ENCODE measurements at places on chromosomes 3 and 15.
A peak's percentile ranks its signal among the peaks of the same experiment; 100 is the strongest.

- DNase-seq: no peak
These were observed 135.4 kb upstream of the LINGO1 start for GRCh38 chr15:77768107-77768506.

DNA sequence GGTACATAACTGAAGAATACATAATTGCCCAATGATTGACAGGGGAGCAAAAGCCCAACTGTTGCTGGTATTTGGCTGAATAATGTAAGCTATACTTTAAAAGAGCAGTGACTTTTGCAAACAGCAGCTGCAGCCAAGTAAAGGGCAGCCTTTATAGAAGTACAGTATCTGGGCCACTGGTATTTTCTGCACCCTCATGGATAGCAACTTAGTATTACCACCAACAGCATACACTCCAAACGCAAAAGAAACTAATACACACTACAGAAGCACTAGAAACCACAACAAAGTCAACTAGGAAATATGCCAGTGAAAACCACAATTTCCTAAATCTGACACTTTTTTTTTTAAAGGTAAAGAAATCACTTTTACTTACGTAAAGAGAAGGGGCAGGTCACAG is 206.1 kb downstream of the TIGIT start:
- DNase-seq: no peak

DNA sequence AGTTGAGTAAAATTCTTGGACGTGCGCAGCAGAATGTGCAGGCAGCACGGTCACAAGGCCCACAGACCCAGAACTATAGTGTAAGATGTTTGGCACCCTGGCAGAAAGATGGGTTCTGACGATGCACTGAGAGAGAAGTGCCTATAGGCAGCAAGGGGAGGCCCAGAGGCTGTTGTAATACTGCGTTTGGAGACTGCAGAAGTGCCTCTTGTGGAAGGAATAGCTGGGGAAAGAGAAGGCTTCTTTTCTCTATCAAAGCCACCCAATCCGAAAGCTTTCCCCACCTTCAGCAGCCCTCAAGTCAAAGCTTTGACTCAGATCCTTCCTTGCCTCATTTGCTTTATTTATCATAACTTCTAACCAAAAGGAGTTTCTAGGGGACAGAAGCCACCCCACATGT is 5.2 kb upstream of the SIN3A start:
- DNase-seq: no peak

DNA sequence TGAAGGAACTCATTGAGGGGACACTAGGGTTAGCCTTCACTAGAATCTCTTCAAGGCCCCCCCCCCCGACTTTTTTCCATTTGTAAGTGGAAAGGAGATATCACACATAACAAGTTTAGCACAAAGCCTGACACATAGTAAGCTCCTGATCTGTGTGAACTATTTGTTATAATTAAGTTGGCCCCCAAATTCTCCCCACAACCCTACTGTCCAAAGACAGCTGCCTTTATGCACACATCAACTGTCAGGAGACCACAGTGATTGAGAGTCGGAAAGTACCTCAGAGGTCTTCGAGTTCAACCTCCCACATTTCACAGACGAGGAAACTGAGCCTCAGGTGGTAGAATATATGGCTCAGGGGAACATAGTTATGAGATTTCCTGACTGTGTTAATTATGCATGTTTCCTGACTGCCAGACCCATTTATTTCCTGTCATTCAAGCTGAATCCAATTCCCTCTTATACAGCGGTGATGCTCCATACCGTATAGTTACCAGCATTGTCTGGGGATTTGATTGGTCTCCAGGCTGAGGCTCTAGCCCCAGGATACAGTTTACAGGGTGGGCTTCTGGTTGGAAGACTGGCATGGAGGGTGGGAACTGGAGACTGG is 227.4 kb upstream of the CMC1 start:
- no peak for DNase-seq

- DNase-seq: peak; percentile 53
These were observed 60.8 kb upstream of the POLG start for GRCh38 chr15:89395461-89395871.

DNA sequence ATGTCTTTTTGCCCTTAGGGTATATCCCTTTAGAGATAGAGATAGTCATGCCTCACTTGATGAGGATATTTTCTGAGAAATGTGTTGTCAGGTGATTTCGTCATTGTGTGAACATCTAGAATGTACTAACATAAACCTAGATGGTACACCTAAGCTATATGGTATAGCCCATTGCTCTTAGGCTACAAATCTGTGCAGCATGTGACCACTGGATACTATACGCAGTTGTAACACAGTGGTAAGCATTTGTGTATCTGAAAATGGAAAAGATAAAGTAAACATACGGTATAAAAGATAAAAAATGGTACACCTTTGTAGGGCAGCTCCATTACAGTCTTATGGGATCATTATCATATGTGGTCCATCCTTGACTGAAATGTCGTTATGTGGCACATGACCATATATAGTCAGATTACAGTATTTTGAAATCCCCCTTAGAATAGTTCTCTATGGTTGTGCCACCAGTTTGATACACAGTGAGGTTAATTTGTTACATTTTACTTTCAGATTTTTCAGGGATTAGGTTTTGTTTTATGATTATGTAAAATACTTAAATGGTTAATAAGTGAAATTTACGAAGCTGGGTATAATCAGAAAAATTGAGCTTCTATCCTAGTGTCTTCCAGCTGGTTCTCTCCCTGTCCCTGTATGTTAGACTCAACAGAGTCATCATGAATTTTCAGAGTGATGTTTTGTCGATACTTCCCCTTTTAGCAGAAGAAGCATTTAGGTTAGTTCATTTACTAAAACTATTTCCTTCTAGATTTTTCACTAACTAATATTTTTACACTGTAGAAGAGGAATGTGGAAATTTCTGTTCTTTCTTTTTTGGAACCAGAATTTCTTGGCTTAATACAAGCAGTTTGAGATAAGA is 12.8 kb downstream of the SETD5 start:
- no peak for DNase-seq

DNA sequence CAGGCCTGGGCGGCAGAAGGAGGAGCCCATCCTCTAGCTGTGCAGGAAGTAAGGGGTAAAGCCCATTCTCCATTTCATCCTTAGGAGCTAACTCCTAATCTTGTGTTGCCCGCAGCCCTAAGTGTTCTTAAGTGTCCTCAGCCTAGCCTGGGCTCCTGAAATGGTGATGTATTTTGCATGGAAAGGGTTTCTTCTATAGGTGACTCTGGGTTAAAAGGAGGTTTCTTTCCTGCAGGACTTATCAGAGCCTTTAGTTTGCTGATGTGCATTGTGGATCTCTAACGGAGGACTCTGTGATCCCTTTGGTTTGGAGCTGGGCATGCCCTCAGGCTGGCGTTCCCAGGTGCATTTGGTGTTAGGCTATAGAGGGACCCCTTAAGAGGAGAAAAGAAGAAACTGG is 48.5 kb upstream of the TRPM1 start:
- no peak for DNase-seq

GRCh38 chr15:70665599-70665998 is 97.8 kb downstream of the UACA start:
- no peak for DNase-seq

GRCh38 chr15:89192766-89193165 is 28.6 kb downstream of the RLBP1 start:
- no peak for DNase-seq

GRCh38 chr15:50685976-50686468 is 575 bp downstream of the TRPM7 start:
- DNase-seq: peak; percentile 24

GRCh38 chr3:127652246-127652995 is 20.3 kb upstream of the ABTB1 start:
- peak; percentile 47 for DNase-seq

DNA sequence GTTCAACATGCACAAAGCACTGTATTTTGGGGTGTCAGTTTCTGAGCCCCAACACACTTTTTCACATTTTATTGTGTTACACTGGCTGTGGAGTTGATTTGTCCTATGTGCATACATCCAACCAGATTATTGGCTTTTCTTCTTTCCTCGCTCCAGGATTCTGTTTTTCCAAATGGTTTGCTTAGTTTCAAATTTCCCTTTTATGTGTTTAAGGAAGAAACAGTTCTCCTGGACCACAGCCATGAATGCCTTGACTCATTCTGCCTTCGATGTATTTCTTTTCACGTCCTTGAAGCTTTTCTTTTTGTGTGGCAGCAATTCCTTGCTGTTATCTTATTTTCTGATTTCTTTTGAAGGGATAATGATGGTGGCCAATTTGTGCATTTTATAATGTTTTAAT is 53.8 kb downstream of the CACNA2D3 start:
- no peak for DNase-seq

DNA sequence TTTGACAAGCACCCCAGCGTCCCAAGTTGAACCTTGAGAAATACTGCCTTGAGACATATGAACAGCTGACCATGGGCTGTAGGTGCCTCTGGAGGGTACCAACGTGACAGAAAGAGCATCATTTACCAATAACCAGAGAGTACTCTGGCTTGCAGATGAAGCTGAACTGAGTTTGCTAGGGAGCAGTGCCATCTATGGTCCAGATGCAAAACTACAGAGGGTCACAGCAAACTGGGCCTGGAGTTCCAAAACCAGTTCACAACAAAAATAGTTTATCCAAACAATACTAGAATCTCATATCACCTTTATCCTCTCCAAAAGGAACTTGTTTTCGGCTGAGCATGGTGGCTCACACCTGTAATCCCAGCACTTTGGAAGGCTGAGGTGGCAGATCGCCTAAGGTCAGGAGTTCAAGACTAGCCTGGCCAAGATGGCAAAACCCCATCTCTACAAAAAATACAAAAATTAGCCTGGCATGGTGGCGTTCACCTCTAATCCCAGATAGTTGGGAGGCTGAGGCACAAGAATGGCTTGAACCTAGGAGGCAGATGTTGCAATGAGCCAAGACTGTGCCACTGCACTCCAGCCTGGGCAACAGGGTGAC is 69.3 kb downstream of the CHAC1 start:
- DNase-seq: peak; percentile 41

DNA sequence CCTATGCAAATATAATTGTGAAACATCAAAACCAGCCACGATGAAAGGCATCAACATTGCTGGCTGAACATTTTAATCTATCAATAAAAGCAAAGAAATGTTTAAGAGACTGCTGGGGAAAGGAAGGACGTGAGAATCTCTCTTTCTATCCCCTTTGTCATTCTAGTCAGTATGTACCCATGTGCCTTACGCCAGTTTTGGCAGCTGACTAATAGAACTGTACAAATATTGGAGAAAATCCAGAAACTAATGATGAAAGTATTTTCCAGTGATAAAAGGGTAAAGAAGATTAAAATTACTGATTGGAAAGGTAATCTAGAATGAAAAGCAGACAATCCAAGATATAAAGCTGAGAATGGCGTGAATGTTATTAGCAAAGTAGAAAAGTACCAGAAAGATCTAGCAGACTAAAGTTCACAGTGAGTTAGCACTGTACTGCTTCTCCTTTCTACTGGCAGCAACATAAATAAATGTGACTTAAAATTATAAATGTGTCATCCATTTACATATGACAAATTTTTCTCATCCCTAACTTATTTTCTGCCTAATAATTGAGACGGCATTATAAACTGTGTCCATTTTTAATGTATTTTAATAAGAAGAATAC is 401.9 kb upstream of the CNTN4 start:
- no peak for DNase-seq

DNA sequence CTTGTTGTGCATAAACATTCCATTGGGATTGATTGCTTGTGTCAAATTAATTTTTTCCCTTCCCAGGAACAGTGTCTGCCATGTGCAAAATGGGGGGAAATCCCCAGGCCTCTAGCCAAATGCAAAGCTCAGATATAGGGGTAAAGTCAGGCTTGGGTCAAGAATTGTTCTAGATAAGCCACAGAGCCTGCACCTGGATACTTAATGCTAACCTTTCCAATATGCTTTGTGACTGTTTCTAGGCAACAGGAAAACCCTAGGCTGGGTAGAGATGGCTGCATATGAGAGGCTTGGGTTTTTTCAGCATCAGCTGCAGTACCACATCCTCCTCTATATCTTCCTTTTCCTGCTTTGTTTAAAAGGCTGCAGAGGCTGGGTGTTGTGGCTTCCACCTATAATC is 61.9 kb upstream of the ROPN1 start:
- DNase-seq: no peak

- no peak for DNase-seq
These were observed 35.8 kb upstream of the CCDC80 start for GRCh38 chr3:112676659-112677234.

DNA sequence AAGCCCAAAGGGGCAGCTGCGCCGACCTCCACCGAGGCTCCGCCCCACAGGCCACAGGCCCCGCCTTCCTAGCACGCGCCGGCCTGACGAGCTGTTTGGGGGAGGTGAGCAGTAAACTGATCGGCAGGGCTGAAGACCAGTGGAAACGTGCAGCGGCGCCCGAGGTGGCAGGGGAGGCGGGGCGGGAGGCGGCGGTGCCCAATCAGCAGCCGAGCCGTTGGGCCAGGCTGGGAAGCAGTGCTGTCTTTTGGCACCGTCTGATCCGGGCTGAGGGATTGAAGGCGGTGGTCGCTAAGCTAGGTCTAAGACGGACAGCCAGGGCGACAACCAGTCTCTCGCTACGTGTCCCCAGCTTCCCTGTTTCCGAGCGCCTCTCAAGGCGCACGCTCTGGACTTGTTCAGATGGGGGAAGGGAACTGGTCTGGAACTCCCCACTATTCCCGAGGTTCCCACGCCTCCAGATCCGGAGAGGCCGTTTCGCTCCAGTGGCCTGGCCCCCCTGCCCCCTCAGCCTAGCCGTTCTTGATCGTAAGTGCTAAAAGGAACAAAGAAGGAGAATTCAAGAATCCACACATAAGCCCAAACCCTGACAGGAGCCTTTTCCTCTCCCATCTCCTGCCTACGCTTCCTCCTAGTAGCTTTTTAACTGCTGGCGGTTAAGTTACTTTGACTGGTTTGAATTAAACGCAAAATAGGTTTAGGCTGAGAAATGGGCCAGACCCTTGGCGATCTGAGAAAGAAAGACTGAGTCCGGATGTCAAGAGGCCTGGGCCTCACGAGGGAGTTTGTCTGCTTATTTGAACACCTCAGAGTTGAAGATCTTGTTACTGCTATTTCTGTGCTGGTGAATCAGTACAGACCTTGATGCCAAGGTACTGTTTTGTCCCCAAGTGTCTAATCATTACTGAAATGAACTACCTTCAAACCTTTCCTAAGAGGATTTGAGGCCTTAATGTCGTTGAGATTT is at the start of gene FMN1:
TSS of gene FMN1 (minus strand) at position 11 of the 967 bp plus-strand sequence. CDS start 39,800 bp downstream, outside the sequence.
- peak; percentile 91 for DNase-seq

GRCh38 chr15:82315519-82316246 is 33.6 kb downstream of the GOLGA6L10 start:
- no peak for DNase-seq

DNA sequence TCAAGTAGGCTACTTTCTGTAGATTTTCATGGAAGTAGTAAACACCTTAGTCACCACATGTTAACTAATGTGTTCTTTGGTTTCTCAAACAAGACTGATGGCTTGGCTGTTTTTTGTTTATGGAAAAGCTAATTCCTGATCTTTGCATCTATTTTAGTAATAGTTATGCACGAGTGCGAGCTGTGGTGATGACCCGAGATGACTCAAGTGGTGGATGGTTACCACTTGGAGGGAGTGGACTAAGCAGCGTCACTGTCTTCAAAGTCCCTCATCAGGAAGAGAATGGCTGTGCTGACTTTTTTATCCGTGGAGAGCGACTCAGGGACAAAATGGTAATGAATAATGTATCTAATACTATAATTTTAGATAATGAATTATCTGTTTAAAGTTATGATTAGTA is 46.6 kb downstream of the SPRED1 start:
- DNase-seq: no peak
